ENCODE measurements at places on chromosomes 6 and 20.

DNA sequence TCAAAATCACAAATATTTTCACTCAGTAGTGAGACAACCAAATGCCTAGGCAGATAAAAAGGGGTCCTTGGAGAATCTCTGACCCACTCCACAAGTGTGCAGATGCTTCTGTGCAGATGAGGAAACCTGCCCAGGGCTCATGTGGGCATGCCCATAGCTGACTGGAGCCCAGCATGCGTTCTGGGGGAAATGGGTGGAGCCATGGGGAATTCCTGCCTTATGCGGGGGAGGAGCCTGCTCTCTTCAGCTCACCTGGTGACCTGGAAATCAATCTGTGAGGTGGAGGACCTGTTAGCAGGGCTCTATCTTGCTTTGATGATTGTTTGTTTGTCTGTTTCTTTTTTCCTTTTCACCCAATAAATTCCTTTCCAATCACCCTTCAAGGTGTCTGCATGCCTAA is 23.4 kb upstream of the PLN start:
- DNase-seq: no peak

DNA sequence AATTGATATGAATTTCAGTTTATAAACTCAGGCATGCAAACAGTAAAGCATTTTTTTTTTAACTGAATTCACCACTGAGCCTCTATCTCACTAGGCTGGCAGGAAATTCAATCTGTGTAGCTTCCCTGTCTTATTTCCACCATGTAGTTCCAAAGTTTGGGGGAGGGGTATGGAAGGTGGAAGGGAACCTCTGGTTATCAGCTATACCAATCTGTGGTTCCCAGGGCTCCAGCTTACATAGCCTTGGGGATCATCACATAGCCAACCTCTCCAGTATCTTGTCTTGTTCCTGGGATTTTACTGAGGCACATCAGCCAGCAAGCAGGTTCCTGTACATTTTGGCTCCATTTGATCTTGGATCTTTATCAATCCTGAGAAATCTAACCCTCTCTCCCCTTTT is 15.6 kb downstream of the RAD21L1 start:
- DNase-seq: no peak

DNA sequence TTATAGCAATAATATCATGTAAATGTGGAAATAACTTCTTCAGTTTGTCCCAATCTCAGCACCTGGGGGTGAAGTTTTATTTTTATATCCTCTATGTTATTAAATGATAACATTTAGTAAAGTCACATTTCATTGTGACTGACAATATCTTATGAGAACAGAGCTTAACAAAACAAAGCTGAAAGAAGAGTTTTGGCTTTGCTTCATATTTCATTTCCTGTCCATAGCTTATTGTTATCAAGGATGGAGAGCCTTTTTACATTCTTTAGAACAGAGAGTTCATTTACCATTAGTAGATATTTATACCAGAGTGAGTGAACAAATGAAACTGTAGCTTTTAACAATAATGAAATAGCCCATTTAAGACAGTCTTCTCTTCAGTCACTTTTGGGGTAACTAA is 231.9 kb upstream of the SGK1 start:
- DNase-seq: no peak

DNA sequence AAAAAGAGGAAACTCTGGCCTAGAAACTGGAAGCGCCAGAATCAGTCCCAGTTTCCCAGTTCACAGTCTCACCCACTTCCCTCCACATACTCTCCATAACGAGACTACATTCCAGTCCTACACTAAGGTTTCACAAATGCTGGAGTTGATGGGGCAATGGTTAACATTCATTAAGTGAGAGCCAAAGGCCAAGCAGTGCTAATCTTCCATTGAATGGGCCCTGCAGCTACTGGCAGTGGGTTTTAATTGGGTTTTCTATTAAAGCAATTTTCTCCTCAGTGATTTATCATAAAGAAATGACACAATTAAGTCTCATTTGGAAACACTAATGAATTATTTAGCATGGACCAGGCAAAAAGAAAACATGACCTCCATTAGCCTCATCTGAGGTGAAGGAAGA is 20.8 kb upstream of the NRSN1 start:
- DNase-seq: no peak

- no peak for DNase-seq
Observed at GRCh38 chr6:303948-304558, 11.8 kb downstream of the DUSP22 start.

GRCh38 chr20:63689046-63690002 is 7.1 kb upstream of the TNFRSF6B start:
- no peak for DNase-seq

- DNase-seq: no peak
Observed at GRCh38 chr6:82072751-82073150, 174.8 kb downstream of the IBTK start.

DNA sequence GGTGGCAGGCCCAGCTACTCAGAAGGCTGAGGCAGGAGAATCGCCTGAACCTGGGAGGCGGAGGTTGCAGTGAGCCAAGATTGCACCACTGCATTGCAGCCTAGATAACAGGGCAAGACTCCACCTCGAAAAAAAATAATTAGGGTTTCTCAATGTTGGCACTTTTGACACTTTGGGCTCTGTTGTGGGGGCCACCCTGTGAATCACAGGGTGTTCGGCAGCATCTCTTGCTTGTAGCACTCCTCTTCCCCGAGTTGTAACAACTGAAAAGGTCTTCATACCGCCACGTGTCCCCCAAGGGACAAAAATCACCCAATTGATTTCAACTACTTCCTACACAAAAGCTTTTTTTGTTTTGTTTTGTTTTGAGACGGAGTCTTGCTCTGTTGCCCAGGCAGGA is 53.2 kb upstream of the NFATC2 start:
- DNase-seq: no peak

- DNase-seq: no peak
Observed at GRCh38 chr6:36850021-36850420, 10.8 kb upstream of the CPNE5 start.

DNA sequence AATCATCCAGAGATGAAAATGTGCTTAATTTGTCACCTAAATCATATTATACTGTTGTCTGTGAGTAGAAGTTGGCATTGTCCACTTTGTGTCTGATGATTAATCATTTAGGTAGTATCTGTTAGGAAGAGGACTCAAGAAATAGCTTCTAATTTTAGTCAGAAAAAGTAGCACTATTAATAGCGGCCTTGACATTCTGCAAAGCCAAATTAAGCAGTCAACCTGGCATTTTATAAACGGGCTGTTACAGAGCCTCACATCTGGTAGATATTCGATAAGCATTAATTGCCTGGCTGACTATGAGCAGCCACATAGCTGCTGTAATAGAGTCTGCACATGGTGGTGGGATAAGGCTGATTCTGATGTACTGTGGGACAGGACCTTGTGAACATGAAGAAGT is 99.5 kb downstream of the KLHL32 start:
- no peak for DNase-seq

DNA sequence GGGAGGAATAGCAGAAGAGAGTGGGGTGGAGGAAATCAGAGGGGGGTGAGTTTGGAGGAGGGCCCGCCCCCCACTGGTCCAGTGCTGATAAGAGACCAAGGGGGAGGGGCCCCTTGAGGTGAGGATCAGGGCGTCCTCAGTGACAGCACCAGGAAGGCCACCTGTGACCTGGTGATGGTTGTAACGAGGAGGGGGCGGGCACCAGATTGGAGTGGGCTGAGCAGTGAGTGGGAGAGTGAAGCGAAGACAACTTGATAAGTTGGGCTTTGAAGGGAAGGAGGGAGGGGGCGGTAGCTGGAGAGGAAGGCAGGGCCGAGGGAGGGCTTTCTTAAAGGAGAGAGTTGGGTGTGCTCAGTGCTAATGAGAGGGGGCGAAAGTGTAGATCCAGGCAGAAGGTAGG is 30.7 kb downstream of the CDH22 start:
- DNase-seq: no peak

GRCh38 chr20:16748308-16748900 is at the start of gene OTOR:
Gene OTOR, plus strand, starts transcription at chr20:16748358. Its CDS starts 44 bp downstream, at chr20:16748402.
- DNase-seq: no peak

GRCh38 chr20:42138729-42139128 is 520.6 kb upstream of the CHD6 start:
- no peak for DNase-seq

DNA sequence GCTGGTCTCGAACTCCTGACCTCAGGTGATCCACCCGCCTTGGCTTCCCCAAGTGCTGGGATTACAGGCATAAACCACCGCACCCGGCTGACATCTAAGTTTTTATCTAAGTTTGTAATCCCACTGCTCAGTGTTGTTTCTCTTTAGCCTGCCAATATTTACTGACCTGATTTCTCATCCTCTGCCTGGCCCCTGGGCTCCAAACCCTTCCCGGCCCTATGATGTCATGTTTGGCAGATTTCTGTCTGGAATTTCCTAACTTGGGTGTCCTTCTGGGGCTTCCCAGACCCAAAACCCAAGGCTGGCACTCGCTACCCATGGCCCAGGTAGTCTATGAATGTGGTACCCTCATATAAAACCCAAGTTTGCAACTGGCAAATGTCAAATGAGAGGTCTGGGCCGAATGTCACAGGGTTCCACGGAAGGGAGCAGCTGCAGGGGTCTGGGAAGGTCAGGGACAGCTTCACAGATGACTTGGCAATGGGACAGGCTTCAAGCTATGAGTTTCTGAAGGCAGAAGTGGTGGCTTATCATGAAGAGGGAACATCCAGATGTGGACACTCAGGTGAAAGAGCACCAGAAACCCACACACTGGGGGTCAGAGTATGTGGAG is 54.9 kb downstream of the TMEM170B start:
- DNase-seq: no peak

DNA sequence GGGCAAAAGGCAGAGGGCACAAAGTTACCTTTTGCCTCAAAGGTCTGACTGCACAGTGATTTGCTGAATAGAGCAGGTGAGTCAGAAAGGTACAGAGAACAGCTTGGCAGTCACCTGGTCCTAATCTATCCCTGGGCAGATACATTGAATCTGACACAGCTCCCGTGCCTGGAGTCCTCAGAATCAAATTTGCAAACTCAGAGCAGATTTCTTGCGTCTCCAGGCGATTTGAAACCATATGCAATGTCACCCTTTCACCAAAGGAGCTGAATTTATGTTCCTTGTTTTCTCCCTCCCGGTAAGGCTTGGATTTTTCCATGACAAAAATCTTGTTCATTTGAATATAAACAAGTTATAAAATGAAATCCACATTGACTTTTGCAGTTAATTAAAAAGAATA is 81.6 kb upstream of the SNAP25 start:
- DNase-seq: no peak

GRCh38 chr6:17542243-17542642 is 57.9 kb upstream of the FAM8A1 start:
- no peak for DNase-seq

- DNase-seq: peak; percentile 35
Observed at GRCh38 chr6:108835218-108835850, 12.9 kb upstream of the ARMC2 start.

GRCh38 chr6:130396722-130397121 is 30.9 kb downstream of the TMEM200A start:
- DNase-seq: no peak

- no peak for DNase-seq
Observed at GRCh38 chr6:51273228-51273961, 454.7 kb downstream of the TFAP2B start.

- no peak for DNase-seq
Observed at GRCh38 chr6:107574856-107575255, 84.9 kb downstream of the SOBP start.

DNA sequence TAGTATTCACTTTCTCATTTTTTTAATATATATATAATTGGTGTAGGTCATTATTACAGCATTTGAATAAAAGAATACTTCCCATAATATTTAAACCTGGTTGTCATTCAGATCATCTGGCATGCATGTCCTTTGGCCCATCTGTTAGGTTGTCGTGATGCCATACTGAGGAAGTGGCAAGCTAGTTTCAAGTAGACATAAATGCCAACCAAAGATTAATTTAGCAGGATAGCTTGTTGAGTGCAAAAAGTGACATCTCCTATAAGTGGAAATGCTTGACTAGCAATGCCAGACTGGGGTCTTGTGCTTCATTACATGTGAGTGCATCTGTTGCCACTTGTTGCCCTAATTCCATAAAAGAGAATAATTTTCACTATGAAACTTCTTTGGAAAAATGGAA is 1044.7 kb downstream of the GRIK2 start:
- DNase-seq: no peak

DNA sequence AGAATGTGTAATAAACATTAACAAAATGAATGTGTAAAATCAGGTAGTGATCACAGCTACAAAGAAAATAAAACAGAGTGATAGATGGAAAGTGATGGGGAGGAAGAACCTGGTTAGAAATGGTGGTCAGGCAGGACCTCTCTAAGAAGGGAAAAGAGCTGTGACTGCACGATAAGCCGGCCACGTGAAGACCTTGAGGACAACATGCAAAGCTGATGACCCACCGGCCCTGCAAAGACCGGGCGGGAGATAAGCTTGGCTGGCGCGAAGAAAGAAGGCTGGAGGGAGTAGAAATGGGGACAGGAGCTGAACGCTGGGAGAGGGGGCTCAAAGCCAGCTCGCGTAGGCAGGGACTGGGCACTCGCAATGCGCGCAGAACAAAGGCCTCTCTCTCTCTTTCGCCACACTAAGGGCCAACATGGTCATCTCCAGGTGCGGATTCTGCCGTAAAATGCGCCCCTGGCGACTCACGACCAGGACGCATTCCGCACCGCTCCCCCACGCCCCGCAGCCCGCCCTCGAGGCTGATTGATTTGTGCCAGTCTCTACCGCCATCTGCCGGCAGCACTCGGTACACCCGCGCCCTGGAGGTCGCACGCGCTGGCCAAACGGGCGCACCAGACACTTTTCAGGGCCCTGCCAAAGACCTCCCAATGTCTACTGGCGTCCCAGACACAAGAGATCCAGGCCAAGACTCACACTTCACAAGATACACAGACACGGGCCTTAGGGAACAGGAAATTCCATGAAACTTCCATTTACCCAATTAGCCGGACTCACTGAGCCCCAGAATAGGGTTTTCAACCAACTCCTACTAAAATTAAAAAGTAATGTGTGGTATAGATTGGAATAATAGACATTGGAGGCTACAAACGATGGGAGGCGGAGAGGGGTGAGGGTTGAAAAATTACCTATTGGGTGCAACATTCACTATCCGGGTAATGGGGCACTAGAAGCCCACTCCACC is 9.4 kb downstream of the DEFB132 start:
- peak; percentile 24 for DNase-seq

GRCh38 chr6:27630727-27631608 is 158.1 kb upstream of the ZNF184 start:
- no peak for DNase-seq

DNA sequence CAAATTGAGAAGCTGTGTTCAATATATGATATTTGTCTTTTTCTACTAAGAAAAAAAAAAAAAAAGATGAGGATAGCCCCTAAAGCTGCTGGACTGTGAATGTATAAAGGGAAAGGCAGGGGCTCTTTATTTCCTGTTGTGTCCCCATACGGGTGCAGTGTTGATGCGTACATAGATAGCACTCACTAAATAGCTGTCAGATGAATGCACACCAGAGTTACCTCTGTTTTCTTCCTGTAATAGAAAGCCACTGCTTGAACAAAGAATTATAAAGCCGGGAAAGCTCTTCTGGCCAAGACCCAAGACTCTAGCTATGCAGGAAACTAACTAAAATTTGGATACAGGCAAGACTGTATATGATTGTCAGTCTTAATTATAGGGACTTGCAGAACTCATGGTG is 260.0 kb downstream of the FARS2 start:
- no peak for DNase-seq

- no peak for DNase-seq
Observed at GRCh38 chr6:53360093-53360912, 11.6 kb upstream of the ELOVL5 start.

Measured in esophagus squamous epithelium (tissue), 5 donors.